ENCODE measurements at places on chromosomes 3 and 15. TPM values are rescaled to one million over a fixed set of nuclear protein-coding genes. Genes with fewer than 3 reads are reported as not detected.

The MOBP gene
- not detected for total RNA-seq

The GRAMD1C gene
- total RNA-seq, result not detected

The GRM7 gene
- total RNA-seq, result not detected

The SLC22A14 gene
- not detected for total RNA-seq

The GJD2 gene
- total RNA-seq, result not detected

The GOLGA8O gene
- 0.13 TPM for total RNA-seq

The PAK6 gene
- 0.87 TPM for total RNA-seq

The SCN11A gene
- not detected for total RNA-seq

The ITGB5 gene
- 422 TPM for total RNA-seq

The GABRA5 gene
- total RNA-seq, result 109 TPM

The CADM2 gene
- total RNA-seq, result 0.21 TPM

The LRCH3 gene
- total RNA-seq, result 14.7 TPM

The TTLL3 gene
- total RNA-seq, result 7.0 TPM

The PTX3 gene
- total RNA-seq, result 0.86 TPM

The BTLA gene
- not detected for total RNA-seq

The CRYBG3 gene
- 6.5 TPM for total RNA-seq

The MESP1 gene
- 6.8 TPM for total RNA-seq

The FEZF2 gene
- total RNA-seq, result not detected

The PLA2G4B gene
- total RNA-seq, result 1.00 TPM

The SNTN gene
- not detected for total RNA-seq

The CCDC39 gene
- not detected for total RNA-seq

The CPLX3 gene
- not detected for total RNA-seq

The ZNF662 gene
- not detected for total RNA-seq
